ENCODE measurements at places on chromosomes 7 and 10.

DNA sequence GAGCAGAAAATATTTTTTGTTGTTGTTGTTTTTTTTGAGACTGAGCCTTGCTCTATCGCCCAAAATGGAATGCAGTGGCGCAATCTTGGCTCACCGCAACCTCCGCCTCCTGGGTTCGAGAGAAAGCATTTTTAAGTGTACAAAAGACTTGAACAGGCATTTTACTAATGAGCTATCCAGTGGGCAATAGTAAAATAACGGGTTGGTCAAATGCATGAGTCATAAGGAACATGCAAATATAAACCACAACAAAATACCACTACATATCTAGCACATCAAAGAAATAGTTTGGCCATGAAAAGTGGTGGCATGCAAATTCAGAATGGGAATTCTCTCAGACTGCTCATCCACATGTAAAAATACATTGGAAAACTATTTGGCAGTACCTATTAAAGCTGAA, 71.7 kb upstream of the TMEM106B start:
- DNase-seq: no peak

DNA sequence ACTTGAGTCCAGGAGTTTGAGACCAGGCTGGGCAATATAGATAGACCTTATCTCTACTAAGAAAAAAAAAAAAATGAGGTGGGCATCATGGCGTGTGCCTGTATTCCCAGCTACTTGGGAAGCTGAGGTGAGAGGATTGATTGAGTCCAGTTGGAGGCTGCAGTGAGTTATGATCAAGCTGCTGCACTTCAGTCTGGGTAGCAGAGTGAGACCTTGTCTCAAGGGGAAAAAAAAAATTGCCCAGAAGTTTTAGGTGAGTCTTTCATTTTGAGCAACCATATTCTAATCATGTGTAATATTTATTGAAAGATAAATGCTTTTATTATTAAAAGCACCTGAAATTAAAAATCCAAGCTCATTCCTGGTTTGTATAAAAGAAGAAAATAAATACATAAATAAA, 13.1 kb downstream of the INPP5F start:
- no peak for DNase-seq

- DNase-seq: no peak
Observed at GRCh38 chr7:105656922-105657521, 75.7 kb upstream of the EFCAB10 start.

DNA sequence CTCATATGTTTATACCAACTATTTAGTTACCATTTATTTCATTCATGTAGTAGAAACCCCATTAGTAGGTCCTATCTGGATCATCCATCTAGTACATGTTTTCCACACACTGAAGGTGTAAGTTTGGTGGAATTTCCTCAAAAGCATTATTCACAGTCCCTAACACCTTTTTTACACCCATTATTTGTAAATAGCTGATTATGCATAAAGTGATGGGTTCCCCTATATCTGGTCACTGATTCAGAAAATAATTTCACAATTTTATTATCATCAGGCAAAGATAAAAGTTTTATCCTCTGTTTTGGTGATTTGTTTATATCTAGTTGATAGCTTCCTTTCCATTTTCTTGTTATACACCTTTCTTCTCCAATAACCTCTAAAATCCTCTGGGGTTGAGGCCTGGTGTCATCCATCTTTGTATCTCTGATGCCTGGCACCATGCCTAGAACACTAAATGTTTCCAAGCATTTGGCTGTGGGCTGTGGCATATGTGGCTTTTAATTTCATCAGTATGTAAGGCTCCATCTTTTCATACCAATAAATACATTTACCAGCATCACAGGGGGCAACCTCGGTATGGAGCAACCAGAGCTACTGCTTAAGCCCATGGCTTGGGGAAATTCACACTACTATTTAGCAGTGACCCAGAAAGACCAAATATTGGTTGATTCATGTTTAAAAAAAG, 1089.5 kb upstream of the LRRN3 start:
- DNase-seq: no peak

GRCh38 chr10:113169853-113170460, 219.9 kb downstream of the TCF7L2 start:
- DNase-seq: no peak

DNA sequence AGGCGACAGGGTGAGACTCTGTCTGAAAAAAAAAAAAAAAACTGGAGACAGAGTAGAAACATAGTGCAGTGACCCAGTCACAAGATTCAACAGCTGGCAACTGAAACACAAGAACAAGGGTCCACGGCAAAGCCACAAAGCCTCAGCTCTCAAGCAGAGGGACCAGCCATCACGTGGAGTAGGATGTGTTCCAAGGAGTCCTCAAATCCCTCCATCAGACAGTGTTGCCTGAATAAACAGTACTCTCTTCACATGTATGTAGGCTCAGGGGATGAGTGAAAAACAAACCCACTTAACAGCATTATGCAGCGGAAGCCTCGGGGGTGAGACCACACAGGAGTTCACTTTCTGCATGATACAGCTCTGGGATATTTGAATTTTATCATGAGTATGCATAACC, 62.0 kb downstream of the SLIT1 start:
- DNase-seq: no peak

DNA sequence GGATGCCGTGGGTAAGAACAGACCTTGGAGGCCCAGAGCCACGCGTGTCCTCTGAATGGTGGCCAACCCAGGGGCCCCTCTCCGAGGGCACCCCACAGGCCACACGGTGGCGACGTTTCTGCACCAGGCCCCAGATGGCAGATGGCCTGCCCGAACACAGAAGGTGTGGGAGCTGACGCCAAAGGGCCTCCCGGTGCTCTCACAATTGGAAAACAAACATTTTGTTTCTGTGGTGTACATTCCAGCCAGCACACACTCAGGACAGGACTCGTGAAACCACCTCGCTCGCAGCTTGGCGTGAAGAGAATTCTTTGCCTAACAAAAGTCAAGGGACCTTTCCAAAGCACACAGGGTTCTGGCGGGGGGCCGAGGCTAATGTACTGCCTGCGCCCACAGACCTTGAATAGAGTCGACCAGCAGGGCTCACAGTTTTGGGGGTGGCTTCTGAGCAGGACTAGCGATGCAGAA, 112.1 kb downstream of the FAM53B start:
- DNase-seq: no peak

DNA sequence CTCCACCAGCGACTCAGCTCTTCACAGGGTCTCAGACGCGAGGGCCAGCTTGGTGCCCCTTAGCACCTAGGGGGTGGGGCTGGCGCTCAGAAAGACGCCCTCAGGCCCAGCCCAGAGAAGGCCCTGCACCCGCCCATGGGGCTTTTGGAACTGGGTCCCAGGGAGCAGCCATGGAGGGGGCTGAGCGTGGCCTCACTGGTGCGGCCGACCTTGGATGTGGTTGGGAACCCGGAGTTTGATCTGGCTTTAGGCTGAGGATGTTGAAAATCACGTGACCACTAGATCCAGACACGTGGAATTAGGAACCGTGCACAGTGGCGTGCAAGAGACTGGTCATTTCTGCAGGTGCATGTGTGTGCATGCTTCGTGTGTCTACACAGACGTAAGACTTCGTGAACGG, 185.4 kb downstream of the DNAJB6 start:
- DNase-seq: no peak

- no peak for DNase-seq
Observed at GRCh38 chr10:45155784-45156183, 155.1 kb downstream of the ZNF22 start.

- DNase-seq: no peak
Observed at GRCh38 chr7:48875045-48875916, 49.1 kb upstream of the CDC14C start.

- DNase-seq: no peak
Observed at GRCh38 chr7:94444813-94445212, 50.1 kb downstream of the COL1A2 start.

DNA sequence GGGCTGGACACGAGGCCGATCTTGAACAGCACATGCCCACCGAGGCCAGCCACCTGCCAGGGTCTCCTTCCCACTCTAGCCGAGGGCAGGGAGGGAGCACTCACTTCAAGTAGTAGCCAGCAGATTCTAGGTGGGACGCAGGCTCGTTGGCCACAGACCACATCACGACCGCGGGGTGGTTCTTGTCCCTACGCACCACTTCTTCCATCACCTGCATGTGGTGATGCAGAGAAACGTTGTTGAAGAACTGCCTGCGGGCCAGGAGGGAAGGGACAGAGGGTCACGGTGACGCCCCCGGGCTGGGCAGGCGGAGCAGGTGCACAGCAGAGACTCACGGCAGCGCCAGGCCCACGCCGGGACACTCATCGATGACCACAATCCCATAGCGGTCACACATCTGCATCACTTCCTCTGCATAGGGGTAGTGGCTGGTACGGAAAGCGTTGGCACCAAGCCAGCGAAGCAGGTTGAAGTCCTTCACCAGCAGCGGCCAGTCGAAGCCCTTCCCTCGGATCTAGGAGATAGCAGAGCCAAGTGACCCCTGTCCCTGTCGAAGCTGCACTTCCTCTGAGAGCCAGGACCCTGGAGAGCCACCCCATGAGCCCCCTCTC, 7.7 kb downstream of the GUSB start:
- no peak for DNase-seq

GRCh38 chr10:118723466-118723865, 31.3 kb downstream of the CACUL1 start:
- no peak for DNase-seq
